ENCODE measurements at places on chromosomes 4 and X.

DNA sequence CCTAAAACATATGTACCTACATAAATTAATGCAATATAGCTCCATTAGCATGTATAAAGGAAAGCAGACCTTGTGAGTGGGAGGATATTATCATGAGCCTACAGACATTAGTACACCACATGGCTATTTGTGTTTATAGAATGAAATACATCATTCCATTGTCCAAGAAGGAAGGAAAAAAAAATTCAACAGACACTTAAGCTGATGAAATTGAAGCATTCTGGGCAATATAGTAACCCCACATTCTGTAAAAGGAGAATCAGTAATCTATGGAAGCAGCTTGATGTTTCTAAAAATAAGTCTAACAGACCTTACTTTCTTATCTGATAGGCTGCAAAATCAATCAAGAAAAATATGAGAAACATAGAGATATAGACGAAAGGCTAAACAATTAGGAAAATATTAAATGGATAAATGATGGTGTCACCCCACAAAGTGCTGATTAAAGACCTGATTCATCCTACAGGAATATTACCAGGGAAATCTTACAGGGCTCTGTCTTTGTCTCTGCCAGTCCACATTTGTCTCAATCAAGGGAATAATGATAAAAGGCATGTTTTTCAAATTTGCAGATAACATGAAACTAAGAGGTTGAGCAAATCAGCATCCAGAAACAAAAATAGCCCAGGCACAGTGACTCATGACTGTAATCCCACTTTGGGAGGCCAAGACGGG lies 76.8 kb downstream of the COMMD8 start:
- no peak for DNase-seq

- no peak for DNase-seq
Measured at GRCh38 chrX:51834076-51834475, 59.3 kb upstream of the MAGED1 start.

DNA sequence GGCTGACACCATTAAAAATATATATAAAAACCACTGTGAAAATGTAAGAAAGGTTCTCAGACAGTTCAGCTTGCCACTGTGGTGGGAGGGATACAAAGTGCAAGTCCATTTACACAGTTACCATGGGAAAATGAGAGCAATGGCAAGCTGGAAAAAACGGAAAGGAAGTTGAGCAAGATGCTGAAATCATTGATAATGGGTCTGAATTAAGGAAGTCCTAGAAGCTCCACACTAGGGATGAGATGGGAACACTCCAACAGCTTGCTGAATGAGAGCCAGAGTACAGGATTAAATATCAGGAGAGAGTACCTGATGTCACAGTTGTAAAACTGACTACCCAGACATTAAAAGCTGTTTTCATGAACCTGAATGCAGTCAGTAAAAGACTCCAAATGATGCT lies 218.6 kb downstream of the PRDM5 start:
- no peak for DNase-seq

- no peak for DNase-seq
Measured at GRCh38 chr4:158578476-158578875, 56.8 kb downstream of the RXFP1 start.

- DNase-seq: no peak
Measured at GRCh38 chrX:69424161-69424560, 80.0 kb upstream of the NALF2 start.

- DNase-seq: no peak
Measured at GRCh38 chr4:172173206-172173605, 360.0 kb downstream of the GALNTL6 start.

- DNase-seq: no peak
Measured at GRCh38 chr4:25767877-25768725, 94.7 kb downstream of the SEL1L3 start.

DNA sequence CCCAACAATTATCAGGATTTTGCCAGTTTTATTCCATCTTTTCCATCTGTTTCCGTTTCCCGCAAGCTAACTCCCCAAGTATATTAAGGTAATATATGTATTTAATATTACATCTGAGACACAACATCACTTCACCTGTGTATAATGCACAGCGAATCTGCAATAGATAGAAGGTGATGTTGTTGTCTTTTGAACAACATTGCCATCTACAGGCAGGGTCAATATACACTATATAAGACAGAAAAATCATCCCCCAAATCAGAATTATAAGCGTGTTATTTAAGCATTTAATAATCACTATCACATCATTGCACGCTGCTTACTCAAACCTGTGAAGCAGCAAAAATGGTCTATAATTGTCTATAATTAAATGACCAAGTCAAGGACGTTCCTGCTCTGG lies 1115.5 kb downstream of the NLGN4X start:
- DNase-seq: no peak

GRCh38 chr4:80201252-80202151 lies 4.2 kb downstream of the PRDM8 start:
- DNase-seq: no peak

GRCh38 chrX:338836-339400 lies 20.3 kb upstream of the GTPBP6 start:
- DNase-seq: no peak

GRCh38 chrX:6225911-6226595 lies 2.6 kb downstream of the NLGN4X start:
- no peak for DNase-seq

DNA sequence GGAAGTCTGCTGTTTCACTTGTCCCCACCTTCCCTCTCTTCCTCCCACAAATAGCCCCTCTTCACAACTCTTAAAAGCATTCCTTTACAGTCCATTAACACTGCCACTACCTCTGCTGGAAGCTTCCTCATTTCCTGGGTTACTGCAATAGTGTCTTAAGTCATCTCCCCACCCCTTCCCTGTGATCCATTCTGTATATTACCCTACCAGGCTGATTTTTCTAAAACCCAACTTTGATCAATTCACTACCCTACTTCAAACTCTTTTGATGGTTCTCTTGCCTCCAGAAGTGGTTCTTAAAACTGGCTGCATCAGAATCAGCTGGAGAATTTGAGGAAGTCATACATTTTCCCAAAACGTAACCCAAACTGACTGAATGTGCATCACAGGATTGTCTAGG lies 8.8 kb upstream of the XIAP start:
- no peak for DNase-seq

GRCh38 chr4:1291996-1292702 lies 2.5 kb downstream of the MAEA start:
- no peak for DNase-seq

DNA sequence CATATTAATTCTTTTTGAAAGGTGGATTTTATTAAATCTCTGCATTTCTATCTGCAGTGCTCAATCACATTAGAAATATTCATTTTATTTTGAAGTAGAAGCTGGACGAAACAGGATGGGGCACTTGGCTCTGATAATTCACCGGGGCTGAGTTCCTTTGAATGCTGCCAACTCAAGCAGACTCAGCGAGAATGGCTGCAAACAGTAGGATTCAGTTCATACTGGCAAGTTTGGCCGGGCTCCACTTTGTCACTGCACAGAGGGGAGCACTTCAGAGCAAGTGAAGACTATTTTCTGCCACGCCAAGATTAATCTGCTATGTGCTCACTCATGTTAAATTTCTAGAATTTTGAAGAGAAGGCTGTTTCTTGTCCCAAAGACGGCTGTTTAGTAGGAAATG lies 30.7 kb upstream of the KLHL8 start:
- no peak for DNase-seq

DNA sequence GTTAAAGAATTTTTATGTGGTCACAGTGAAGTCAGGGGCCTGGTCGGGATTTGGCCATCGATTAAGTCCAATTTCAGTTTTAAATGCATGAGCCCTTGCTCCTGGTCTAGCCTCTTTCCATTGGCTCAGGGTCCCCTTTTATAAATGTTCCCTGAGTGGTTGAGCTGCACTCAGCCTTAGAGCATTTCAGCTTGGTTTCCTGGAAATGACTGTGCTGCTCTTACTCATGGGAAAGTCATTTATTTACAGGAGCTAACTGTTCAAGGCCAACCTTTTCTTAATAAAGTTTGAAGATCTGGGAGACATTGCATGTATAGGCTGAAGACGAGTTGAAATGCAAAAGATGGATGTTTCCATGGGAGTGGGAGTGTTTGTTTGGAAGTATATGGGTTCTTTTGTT lies 98.8 kb upstream of the CLNK start:
- DNase-seq: no peak

DNA sequence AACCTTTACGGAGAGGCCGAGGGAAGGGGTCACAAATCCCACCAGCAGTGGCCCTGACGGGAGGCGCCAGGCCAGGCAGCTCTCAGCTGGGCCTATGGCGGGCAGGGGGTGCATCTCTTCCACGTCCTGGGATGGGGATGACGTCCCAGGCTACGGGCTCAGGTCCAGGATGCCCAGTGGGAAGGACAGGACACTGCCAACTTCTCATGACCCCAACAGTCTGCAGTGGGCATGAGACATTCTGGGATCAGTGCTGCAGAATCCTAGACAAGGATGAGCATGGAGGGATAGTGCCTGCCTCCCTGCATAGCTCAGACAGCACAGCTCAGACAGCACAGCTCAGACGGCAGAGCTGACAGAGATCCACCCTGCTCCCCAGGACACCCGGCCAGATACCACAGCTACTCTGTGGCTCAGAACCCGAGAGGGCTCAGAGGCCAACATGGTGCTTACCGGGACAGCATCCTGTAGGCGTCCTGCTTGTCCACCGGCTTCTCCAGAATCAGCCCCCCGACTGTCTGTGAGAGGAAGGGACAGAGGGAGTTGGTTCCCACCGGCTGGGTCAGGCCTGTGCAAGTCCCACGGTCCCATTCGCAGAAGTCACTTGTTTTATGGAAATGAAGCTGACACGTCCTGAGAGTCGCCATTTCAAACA lies 17.3 kb downstream of the ASMTL start:
- peak; percentile 42 for DNase-seq

DNA sequence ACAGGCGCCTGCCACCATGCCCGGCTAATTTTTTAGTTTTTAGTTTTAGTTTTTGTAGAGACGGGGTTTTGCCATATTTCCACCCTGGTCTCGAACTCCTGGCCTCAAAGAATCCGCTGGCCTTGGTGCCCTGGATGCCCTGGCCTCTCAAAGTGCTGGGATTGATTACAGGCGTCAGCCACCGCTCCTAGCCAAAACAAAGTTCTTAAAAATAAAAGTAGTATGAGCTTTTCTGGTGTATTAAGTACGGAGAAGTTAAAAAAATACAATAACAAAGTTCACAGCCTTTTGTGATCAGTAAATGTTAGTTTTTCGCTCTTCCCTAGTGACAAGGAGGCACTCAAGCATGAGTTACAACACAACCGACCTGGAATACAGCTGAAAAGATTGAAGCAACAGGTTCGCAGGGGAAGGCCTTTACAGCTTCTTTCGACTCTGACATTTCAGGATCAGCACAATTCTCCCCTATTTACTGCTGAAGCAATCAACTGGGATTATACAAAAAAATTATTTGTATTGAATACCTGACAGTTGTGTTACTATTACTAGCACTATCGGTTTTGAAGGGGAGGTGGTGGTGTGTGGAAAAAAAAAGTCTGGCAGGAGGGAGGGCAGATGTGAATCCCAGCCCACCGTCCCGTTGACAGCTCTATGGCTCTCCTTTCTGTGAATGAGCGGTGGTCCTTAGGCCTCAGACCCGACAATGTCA lies 893 bp upstream of the METAP1 start:
- DNase-seq: no peak

DNA sequence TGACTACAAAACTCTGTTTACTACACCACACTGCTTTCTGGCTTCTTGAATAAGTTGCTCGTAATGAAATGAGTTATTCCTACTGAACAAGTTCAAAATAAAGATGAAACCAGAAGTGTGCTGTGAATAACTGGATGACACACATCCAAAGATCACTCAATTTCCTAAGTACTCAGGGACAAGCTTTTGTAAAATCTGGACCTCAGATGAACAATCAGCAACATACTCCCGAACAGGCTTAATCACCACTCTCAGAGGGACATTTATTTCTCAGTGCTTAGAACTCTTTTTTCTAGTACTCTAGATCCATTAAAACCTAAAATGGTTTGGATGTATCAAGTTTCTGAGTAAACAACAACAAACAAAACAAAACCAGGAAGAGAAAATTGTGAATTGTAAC lies 61.5 kb upstream of the EXOC1L start:
- no peak for DNase-seq

GRCh38 chr4:124060261-124060918 lies 652.1 kb downstream of the ANKRD50 start:
- no peak for DNase-seq

GRCh38 chr4:125741825-125742452 lies 427.2 kb downstream of the FAT4 start:
- DNase-seq: no peak

DNA sequence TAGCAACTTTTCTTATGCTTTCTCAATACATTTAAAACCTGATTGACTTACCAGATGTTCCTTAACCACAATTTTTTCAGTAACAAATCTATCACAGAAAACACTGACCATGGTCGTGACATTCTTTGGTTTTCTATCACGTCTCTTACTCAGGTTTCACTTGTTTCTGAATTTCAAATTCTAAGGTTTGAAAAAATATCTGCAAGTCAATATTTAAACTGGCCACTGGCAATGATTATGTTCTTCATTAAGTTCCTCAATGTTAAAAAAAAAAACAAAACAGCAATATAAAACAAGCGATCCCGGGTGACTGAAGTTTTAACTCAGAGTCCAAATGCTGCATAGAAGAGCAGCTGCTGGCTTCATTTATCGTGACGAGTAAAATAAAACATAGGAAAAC lies 128.9 kb downstream of the RBM47 start:
- no peak for DNase-seq

DNA sequence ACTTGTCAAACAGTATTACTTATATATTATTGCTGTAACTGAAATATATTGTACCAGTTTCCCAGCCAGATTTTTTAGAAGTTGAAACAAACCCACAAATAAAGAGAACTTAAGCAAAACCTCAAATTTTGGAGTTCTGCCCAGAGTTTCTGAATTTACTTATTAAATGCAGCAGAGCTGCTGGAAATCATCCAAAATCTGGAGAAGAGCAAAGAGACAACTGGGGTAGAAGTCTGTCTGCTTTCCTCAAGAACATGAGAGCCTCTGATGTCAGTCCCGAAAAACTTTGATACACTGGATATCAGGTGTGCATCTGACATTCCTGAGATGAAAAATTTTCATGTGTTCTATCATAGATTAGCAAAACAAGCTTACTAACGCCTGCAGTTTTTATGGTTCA lies 325.9 kb downstream of the NR3C2 start:
- no peak for DNase-seq
